Bronchial epithelial cell (primary cell): ENCODE measurements at places on chromosomes 1 and 21. TPM values are rescaled to one million over a fixed set of nuclear protein-coding genes. Genes with fewer than 3 reads are reported as not detected.

CD247 gene
- total RNA-seq: not detected in 2 replicates

MANEAL gene
- 0.26 TPM in 2 replicates for total RNA-seq

DRAXIN gene
- not detected in 2 replicates for total RNA-seq

SCYL3 gene
- total RNA-seq: 4.5 and 11.5 TPM in 2 replicates
